ENCODE measurements at places on chromosomes 4 and X. TPM values are rescaled to one million over a fixed set of nuclear protein-coding genes. Genes with fewer than 3 reads are reported as not detected.

NRK gene
- total RNA-seq: 23.7 TPM

SGCB gene
- total RNA-seq: 40.4 TPM

GRCh38 chr4:156662921-156663320 lies 308.7 kb downstream of the PDGFC start:
- H3K27me3 ChIP-seq: no peaks in the 10 kb centered on the region
- no peaks in the 10 kb centered on the region for H3K36me3 ChIP-seq
- DNase-seq: no peak
- H3K4me1 ChIP-seq: no peaks in the 10 kb centered on the region

CCDC120 gene
- 2.5 TPM for total RNA-seq

DNA sequence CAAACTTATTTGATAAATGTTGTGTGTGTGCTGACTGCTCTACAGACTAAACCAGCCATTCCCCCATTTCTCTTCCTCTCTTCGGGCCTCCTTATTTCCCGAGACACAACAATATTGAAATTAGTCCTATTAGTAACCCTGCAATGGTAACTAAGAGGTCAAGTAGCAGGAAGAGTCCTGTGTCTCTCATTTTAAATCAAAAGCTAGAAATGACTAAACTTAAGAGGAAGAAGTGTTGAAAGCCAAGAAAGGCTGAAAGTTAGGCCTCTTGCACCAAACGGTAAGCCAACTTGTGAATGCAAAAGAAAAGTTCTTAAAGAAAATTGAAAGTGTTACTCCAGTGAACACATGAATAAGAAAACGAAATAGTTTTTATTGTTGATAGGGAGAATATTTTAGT lies 357.8 kb upstream of the SLC7A11 start:
- no peak overlapping the region for H3K4me3 ChIP-seq
- H3K27me3 ChIP-seq: no peaks in the 10 kb centered on the region
- no peak for DNase-seq
- H3K27ac ChIP-seq: no peak overlapping the region
- peaks cover 2% of the 10 kb centered on the region for H3K4me1 ChIP-seq
- no peaks in the 10 kb centered on the region for H3K36me3 ChIP-seq

JCHAIN gene
- total RNA-seq: not detected

TNMD gene
- not detected for total RNA-seq

DNA sequence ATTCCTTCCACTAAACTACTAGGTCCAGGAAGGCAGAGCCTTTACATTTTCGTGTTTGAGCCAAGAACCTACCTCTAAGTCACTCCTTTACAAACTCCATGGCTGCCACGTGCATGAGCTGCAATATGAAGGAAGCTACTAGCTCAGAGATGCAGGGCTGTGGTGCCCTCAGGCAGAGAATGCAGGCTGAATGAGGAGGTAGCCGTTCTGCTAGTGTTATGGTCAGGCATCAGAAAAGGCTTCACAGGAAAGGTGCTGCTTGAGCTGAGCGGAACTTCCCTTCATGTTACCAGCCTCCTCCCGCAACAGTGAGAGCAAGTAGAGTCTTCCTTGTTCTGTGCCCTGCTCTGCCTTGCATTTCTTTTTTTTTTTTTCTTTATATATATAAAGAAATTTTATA lies 148.3 kb upstream of the PACRGL start:
- no peak for DNase-seq
- no peak overlapping the region for H3K27ac ChIP-seq
- H3K36me3 ChIP-seq: no peaks in the 10 kb centered on the region
- 0 out of 2 replicates have a peak, but pooled peaks cover 3% of the 10 kb centered on the region for H3K27me3 ChIP-seq
- H3K4me1 ChIP-seq: no peaks in the 10 kb centered on the region

GRCh38 chr4:154329268-154329868 lies 162.2 kb downstream of the DCHS2 start:
- H3K27me3 ChIP-seq: no peaks in the 10 kb centered on the region
- H3K36me3 ChIP-seq: no peaks in the 10 kb centered on the region
- DNase-seq: no peak
- H3K27ac ChIP-seq: no peak overlapping the region

DNA sequence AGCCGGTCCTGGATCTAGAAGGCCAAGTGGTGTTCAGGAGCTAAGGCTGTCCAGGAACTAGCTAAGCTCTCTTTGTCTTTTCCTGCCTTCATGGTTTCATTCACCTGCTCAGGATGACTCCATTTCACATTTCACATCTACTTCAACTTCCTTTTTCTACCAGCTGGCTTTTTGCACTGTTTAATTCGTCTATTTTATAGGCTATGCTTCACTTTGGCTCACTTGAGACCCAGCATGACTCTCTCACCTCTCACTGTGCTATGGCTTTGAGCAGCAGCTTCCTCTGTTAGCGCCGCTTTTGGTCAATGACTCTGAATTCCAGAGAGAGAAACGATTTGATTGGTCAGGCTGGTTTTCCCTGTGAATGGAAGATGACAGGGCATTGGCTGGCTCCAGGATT lies 213.5 kb upstream of the CLNK start:
- no peaks in the 10 kb centered on the region for H3K27me3 ChIP-seq
- H3K4me1 ChIP-seq: no peaks in the 10 kb centered on the region
- DNase-seq: no peak
- H3K4me3 ChIP-seq: no peak overlapping the region
